ENCODE measurements at places on chromosomes 12 and 14.

DNA sequence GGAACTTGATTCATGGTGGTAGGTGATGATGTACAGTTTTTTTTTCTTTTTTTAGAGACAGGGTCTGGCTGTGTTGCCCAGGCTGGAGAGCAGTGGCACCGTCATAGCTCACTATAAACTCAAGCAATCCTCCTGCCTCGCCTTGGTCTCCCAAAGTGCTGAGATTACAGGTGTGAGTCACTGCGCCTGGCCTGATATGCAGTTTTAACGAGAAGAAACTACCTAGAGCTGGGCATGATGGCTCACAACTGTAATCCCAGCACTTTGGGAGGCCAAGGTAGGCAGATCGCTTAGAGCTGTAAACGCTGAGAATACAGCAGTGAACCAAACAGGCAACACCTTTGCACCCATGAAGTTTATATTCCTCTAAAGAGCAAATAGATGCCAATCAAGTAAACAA, 13.0 kb upstream of the VPS37B start:
- no peak for DNase-seq

GRCh38 chr12:67099858-67100257, 169.3 kb upstream of the CAND1 start:
- no peak for DNase-seq

DNA sequence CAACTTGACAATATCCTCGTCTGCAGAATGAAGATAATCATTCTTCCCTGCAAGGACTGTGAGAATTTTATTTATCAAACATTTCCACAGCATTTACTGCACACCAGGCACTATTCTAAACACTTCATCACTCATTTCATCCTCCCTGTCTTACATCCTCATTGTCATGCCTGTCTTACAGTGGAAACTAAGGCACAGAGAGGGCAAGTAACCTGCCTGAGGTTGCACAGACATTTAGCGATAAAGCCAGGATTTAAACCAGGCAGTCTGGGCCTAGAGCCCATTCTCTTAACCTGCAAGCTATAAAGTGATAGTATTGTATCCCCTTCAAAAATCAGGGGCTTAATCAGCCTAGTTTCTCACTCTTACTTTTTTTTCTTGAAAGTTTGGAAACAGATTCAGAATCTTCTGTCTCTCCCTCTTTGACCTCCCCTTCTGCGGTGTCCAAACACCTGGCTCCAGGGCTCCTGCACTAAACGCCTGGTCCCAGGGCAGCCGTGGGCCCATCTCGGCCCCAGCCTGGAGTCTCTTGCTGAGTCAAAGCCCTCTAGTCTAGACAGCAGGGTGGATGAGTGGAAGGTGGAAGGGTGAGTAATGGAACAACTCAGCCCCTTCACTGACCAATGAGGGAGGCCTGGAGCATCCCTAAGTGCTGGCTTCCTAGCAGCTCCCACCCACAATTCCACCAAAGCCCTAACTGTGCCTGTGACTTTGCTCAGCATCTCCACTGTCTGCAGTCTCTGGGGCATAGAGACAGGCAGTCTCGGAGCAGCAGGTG, 12.5 kb downstream of the ISM2 start:
- peak; percentile 54 for DNase-seq

DNA sequence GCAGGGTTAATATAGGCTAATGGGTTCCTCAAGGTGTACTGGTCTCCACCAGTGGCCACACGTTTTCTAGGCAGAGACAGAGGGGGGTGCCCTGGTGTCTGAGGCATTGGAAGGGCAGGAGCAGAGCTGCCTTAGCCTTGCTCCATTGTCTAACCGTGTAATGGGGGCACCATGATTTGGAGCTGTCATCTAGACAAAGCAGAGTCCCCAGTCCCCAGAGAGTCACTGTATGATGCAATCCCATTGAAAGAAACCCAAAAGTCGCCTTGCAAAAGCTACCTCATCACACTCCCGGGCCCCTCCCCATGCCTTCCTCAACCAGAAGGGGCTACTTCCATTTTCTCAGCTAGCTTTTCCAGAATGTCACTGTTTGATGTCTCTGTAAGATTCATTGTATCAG, 487.1 kb downstream of the AACS start:
- no peak for DNase-seq

DNA sequence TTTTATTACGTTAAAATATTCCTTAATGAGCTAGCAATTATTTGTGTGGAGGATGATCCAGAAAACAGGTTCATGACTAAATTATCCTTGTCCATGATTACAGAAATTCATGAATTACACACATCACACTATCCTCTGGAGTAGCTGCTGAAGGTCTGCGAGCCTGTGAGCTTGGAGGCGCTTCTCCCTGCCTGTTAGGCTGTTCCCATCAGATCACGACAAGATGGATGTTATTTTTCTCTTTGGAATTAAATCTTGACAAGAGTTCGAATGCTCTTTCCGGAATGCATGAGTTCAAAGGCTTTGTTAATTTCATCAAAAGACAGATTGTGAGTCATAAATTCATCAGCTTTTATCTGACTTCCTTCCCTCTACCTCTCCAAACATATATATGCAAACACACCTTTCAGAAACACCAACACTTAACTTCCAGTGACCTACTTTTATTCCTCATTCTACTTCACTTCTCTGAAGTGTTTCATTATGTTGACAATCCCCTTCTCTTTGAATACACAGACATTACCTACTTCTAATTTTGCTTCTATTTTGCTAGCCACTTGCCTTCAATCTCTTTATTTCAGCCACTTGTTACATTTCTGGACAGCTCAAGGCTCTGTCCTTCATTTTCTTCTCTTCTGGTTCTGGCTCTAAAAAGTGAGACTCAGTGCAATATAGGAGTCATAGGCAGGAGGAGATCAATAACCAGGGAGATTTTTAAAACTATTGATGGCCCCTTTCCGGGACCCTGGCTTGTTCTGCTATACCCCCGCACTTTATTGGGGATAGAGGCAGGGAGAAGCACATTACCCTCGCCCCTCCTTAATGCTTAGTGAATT, 274.6 kb downstream of the BTG1 start:
- no peak for DNase-seq

DNA sequence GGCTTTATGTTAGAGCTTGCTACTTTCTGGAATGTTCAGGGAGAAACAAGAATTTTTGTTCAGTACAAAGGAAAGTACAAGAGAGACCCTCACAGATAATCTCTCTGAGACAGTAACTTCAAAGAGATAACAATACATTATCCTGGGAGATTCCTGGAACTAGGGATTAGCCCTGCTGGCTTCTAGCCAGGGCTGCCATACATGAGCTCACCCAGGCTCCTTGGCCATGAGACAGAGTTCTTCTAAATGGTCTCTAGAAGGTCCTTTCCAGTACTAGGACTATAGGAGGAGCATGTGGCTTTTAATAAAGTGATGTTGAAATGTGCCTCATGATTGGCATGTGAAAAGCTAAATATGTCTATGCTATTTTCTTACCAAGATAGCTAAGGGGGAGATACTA, 342.5 kb downstream of the EMP1 start:
- DNase-seq, result no peak

DNA sequence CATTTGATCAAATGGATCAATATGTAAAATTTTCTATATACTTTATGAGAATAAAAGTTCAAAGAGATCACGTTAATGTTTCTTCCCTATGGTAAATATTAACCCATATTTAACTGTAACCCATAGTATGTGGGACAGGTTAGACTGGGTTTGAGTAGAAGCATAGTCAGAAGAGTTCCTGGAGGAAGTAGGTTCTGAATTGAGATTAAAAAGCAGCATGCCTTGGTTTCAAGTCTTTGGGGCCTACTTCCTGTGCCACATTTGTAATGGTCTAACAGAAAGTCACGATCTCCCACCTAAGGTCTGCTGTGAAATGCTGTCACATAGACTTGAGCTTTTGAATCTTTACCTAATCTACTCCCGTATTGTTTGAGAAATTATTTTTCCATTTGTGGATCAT, 63.8 kb downstream of the FIGNL2 start:
- DNase-seq, result no peak

DNA sequence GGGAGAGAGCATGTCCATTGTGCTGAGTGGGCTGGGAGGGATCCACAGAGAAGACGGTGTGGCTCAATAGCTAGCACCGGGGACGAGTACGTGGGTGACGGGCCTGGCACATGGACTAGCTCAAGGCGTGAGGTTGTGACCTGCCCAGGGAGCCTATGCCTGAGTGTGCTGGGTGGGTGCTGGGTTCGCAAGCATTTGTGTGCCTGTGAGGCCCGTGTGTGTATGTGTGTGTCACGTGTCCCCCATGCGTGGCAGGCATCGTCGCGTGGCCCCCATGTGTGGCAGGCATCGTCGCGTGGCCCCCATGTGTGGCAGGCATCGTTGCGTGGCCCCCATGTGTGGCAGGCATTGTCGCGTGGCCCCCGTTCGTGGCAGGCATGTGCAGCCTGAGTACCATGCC, 109.2 kb downstream of the TMEM121 start:
- DNase-seq, result no peak

DNA sequence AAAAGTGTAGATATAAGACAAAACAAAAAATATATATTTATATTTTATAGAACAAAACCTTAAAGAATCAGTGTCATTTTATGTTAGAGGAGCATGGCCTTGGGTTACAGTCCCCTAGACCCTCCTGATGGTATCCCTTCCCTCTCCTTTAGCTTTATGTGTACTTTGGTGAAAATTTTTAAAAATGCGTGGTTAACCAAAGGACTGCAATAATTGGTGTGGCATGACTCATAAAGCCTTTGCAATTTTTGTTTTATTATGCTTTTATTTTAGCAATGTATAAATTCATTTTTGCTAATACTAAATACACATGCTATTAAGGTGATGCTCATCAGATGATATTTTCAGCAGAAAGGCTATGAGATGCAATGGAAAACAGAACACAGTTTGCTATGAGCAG, 264.4 kb downstream of the SYT1 start:
- peak; percentile 34 for DNase-seq

DNA sequence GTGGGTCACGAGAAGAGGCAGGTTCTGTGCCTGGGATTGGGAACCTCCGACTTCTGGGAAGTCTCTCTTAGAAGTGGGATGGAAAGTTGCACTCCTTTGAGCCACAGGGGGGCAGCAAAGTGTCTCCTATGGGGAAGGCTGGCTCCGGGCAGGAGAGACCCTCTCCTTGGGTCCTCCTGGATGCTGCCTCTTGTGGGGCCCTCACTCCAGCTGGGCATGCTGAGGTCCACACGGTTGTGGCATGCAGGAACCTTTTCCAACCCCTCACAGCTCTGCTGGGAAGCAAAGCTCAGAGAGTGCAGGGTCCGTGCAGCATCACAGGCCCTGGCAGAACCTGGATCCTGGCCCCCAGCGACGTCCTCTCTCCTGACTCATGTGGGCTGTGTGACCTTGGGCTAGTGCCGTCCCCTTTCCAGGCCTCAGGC, 17.4 kb downstream of the SDSL start:
- DNase-seq, result peak; percentile 22

DNA sequence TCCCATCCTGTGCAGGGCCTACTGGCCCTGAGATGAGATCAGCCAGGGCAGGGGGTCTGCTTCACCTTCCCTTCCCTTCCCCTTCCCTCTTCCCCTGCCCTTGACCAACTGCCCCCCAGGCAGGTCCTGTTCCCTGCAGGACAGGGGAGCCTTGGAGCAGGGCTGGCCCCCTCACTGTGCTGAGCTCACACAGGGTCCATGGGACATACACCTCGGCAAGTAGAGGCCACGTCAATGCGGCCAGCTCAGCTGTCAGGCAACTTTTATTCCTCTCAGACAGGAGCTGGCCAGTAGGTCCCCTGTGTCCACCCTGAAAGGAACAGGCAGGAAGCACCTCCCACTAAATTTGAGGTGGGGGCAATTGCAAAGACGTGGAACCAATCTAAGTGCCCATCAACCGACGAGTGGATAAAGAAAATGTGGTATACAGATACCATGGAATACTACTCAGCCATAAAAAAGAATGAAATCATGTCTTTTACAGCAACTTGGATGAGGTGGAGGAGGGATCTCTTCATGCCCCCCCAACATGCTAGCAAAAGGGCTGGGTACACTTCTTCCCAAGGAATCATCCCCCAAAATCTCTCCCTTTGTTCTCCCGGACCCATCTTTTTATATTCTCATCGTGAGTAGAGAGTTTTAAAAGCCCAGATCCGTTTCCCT, 148.7 kb downstream of the BCL11B start:
- DNase-seq, result no peak

- no peak for DNase-seq
Observed at GRCh38 chr12:26683443-26683842, 149.6 kb downstream of the ITPR2 start.

- DNase-seq, result peak; percentile 42
Observed at GRCh38 chr12:106107566-106107965, 31.2 kb downstream of the NUAK1 start.

DNA sequence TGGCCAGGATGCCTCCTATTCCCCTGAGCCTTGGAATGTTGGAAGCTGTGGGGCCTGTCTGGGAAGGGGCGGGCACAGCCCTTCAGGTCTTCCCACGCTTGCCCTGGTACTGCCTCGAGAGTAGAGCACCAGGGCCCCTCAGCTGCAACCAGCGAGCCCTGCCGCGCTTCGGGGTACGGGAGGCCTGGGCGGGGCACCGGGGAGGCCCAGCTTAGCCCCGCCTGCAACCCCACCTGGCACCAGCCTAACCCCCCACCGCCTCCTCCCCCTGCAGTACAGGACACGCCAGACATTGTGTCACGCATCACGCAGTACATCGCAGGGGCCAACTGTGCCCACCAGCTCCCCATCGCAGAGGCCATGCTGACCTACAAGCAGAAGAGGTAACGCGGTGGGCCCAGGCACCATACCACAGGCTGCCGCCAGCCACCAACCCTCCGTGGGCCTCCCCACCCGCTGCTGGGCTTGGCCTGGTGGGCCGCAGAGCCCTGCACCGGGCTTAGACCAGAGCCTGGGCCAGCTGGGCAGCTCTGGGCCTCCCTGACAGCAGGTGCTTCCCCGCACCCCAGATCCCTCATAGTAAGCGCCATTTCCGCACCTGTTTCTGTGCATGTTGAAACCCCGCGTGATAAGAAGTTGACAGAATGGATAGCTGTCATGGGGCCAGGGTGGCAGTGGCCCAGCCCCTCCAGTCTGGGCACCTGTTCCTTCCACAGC, 13.6 kb upstream of the TEX22 start:
- DNase-seq, result no peak

DNA sequence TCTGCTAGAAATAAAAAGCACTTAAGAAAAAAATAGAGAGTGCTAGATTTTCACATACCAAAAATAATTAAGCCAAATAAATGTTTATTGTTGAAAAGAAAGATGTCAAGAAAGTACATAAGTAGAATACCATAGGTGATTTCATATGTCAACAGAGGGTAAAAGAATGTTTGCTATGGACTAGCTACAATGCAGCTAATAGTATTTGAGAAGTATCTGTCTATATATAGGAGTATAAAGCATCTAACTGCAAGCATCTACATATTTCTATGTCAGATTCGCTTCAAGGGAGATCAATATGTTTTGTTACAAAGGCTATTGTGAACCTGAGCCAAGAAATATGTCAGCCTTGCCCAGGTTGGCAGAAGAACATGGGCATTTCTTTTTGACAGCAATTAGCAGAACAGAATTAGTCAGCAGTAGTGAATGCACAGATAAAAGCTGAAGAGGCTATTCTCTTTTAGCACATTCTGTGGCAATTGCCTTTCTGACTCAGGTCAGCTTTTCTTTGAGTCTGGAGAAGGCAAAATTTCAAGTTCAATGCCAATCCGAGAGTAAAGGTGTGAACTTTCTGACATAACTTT, 140.1 kb downstream of the ALG10B start:
- DNase-seq, result no peak

- DNase-seq, result no peak
Observed at GRCh38 chr14:80628547-80628946, 313.0 kb downstream of the CEP128 start.
